Activated naive CD8-positive, alpha-beta T cell treated with anti-CD3 and anti-CD28 coated beads, Interleukin-2, amount 10 ng/mL, durations not matched to agents 7 days and 5 days (primary cell): ENCODE measurements at places on chromosomes 2 and 18.

DNA sequence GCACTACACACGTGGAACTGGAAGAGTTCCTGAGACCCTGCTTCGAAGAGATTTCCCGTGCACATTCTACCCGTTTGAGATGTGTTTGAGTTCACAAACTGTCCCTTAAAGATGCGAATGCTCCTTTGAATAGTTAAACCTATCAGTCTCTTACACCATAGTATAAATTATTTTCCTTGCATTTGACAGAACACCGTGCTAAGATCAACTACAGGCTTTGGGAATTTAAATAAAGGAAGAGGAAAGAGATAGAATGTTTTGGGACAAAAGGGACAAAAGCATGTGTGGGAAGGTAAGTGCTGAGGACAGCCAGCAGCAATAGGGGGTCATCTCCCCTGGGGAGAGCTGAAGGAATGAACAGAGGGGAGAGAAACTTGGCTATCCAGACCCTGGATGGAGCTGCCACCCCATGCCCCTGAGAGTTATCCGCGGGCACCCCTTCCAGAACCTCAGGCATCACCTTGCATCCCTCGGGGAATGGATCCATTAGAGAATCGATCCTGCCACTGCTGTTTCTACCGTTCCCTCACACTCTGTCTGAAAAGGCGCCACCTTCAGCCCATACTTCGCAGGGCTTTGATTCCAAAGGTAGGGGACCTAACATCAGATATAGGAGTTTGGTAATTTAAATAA lies 888 bp upstream of the ADCY3 start:
- DNase-seq, result no peak

GRCh38 chr2:88074150-88074549 lies 6.5 kb downstream of the SMYD1 start:
- DNase-seq, result no peak

DNA sequence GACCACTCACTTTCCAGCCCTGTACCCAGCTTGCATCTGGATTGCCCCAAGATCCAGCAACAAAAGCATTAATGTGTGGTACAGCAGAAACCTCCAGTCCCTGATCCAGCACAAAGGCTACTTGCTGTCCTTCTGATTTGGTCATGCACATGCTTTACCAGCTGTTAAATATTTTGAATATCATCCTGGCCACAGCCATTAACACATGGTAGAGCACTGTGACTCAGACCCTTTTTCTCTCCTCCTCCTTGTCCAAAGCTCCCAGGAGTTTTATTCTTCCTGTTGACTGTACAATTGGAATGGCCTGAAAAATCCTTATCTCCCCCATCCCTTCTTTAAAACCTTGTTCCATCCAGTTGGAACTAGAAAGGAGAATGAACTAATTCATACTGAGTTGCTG lies 419.7 kb upstream of the TNP1 start:
- no peak for DNase-seq

DNA sequence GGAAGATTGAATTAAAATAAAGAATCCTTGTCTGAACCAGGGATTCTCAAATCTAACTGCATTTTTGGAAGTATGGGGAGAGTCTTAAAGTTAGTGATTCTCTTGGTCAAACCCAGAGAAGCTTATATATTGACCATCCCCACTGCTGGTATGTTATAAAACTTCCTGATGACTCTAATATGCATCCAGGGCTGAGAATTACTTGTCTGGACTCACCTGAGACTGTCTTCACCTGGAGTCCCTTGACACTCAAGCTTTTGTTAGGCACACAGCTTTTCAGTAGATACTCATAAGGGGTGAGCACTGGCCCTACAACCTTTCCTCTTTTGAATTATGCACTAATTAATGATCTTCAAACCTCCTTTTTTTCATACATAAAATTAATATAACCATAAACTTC lies 149.6 kb upstream of the GULP1 start:
- no peak for DNase-seq

- DNase-seq, result no peak
These were observed 182.3 kb downstream of the RDH14 start for GRCh38 chr2:18378020-18378653.

DNA sequence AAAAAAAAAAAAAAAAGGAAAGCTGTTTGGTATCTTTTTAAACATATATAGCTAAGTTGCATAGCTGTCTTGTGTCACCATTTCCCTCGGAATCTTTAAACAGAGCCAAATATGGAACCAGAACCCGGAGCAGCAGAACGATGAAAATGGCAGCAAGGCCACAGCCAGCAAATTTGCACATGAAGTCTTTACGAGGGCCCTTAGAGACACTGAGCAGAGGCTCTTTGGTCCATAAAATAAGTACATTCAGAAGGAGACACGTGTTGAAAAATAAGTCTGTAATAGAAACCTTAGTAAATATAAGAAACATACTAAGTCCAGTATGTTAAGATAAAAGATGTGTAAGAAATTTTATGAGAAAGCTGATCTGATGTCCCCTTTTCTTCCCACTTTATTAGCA lies 16.2 kb downstream of the CCBE1 start:
- no peak for DNase-seq

GRCh38 chr18:35466815-35467623 lies 30.7 kb downstream of the INO80C start:
- no peak for DNase-seq

DNA sequence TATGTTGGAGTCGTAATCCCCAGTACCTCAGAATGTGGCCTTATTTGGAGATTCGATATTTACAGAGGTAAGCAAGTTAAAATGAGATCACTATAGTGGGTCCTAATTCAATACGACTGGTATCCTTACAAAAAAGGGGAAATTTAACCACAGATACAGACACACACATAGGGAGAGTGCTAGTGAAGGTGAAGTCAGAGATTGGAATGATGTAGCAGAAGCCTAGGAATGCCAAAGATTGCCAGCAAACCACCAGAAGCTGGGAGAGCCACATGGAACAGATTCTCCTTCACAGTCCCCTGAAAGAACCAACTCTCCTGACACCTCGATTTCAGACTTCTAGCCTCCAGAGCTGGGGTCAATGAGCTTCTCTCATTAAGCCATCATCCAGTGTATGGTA lies 17.7 kb upstream of the ACTR3 start:
- DNase-seq, result no peak

DNA sequence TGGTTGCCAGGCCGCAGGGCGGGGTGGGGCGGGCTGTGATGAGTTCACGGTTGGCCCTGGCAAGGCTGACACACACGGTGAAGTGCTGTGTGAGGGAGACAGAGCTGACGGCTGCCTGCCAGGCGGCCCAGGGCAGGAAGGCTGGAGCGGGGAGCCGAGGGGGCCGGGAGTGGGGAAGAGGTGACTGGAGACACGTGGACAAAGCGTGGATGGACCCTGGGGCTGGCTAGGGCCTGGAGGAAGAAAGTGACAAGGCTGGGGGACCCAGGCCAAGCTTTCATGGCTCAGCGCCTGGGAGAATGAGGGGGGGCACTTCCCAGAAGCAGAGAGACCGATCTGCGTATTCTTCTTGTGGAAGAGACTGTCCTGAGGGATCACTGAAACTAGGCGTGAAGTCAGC lies 123.2 kb downstream of the DYSF start:
- DNase-seq, result no peak

DNA sequence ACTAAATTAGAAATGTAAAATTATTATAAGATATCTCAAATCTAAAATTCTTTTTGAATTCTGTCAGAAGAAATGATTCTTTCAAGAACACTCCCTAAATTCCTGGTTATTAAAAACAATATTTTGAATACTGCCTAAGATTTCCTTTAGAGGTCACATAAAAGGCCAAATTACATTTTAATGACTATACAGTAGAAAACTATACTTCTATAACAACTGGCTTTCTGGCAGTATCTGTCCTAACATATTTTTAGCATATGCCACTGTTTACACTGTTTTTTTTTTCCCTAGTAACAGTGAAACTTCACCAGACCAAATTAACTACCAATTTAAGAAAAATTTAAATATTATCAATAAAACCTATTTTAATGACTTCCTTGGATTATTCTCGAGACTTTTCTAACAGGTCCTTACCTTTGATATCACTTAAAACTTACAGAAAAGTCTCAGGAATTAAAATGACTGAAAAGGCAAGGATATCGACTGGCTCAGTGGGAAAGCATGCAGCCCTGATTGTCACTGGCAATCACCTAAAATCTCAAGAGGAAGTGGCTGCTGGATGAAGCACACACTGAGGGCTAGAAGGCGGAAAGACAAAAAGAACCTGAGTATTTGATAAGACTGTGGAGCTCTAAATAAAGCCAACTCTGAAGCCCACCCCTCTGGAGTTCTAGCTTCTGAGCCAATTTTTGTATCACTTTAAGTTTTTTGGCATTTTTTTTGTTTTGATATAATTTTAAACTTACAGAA lies 59.6 kb downstream of the SPIRE1 start:
- no peak for DNase-seq

GRCh38 chr2:240637901-240638345 lies 12.6 kb downstream of the GPR35 start:
- no peak for DNase-seq

DNA sequence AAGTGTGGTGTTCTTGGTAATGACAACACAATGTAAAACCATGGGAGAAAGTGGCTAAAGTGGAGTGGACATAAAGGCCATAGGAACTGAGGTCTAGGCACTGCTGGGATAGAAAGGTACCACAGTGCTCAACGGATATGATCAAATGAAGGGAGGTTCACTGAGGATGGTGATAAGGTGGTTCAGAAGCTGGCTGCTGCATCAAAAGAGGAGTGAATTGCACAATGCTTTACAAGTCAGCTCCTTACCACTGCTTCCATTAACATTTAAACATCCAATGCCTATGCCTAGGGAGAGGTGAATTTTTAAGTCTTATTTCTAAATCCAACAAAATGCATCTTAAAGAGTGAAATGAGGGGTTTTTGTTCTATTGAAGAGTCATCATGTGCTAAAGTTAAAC lies 100.1 kb upstream of the ITGB6 start:
- no peak for DNase-seq

DNA sequence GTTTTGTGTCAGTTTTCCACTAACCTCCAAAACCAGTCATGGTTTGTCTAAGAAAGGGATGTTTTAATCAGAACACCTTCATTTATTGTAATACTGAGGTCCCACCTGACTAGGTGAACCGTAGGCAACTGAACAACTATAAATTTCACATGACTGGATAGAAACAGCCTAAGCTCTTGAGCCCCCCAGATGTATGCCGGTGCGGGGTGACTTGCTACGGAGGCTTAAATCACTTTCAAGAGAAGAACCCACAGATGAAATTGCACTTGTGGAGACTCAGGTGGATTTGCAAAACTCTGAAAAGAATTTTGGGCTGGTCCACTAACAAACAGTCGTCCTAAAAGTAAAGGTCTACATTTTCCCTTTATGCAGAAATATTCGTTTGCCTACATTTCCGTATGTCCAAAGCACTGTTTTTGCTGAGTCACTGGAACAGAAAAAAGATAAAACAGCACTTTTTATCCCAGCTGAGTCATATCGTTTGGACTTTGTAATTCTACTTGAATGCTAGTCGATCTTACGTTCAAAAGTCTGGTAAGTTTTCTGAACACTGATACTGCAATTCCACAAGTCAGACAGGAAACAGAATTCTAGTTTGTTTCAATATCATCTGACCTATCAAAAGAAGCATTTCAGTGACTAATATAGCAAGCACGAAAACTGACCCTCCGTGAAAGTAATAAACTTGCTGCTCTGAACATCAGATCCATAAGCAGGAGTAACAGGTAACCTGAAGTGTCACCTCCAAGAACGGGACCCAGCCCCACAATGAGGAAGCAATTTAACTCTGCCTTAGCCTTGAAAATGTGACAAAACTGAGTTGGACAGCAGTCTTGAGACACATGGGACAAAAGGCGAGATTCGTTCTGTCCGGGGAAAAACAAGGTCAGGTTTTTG lies 18.1 kb downstream of the ZNF516 start:
- no peak for DNase-seq

- DNase-seq, result no peak
These were observed 54.8 kb downstream of the ABI2 start for GRCh38 chr2:203383038-203383437.

DNA sequence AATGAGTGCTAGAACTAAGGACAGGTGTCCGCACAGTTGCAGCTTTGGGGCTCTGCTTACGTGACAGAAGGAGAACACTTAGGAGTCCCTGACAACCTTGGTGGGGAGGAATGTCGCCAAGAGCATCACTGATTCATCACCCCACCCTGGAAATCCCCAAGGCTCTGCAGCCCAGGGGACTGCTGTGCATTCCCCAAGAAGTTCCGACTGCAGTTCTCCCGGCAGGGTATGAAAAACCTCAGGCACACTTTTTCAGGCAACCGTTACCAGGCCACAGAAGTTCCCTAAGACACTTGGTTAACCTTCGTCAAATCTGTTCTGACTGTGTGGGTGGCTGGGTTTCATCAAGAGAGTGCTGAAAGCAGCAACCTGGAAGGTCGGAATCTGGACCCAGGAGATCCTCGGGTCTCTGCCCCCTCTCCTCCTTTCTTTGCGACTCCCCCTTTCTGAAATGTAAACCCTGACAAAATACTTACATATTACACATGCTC lies 192.1 kb upstream of the CXCR4 start:
- DNase-seq, result no peak

GRCh38 chr2:200091126-200091525 lies 135.7 kb downstream of the MAIP1 start:
- no peak for DNase-seq

GRCh38 chr18:9989481-9989880 lies 75.7 kb downstream of the VAPA start:
- no peak for DNase-seq

DNA sequence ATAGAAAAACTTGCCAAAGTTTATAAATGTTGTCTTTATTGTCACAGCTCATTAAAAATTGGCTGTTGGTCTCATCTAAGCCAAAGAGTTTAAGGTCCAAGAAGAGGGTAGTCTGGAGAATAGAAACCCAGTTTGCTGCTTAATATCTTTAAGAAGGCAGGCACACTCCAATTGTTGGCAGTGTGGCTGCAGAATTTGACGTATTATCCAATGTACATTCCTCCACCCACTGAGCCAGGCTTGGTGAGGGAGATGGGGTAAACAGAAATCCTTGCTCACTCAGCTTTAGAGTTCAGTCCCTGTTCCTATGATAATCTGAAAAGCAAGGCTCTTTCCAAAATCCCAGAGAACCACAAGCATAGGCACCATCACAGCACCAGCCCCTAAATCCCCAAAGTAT lies 10.7 kb upstream of the ADD2 start:
- DNase-seq, result no peak

DNA sequence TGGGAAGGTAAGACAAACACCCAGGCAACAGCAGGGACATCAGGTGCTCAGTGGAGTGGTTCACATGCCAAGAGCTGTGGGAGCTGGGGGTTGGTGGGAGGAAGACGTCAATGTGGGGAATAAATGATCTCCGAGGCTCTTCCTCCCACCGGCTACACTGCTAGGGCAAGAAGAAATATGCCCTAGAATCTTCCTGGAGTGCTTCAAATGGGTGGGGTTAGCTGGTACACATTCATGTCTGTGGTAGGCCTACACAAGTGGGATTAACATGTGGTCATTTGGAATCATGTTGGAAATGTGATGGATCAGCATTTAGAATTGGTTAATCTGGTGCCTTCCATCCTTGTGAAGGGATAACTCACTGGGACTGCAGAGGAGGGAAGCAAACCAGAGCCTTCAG lies 12.4 kb upstream of the ZFP36L2 start:
- no peak for DNase-seq
